ENCODE measurements at places on chromosomes 3 and 15.
A peak's percentile ranks its signal among the peaks of the same experiment; 100 is the strongest.

- DNase-seq, result no peak
These were observed 13.9 kb upstream of the C15orf61 start for GRCh38 chr15:67506775-67507747.

GRCh38 chr3:8581806-8582445 lies 62.7 kb downstream of the SSUH2 start:
- no peak for DNase-seq

DNA sequence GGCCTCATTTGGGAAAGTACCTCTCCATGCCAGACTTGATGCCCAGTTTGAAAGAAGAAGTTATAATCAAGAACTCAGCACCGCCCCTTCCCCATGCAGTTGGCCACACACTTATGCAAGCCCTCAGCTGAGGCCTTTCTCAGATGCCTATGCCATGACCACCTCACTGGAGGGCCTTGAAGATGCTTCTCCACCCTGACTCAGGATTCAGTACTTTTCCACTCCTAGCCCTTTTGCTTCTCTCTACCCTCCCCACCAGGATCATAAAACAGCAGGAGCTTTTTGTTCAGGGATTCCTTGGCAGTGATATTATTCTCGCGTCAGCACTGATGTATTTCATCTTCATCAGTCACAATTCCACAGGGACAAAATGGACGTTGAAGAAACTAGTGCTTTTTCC lies 313.5 kb downstream of the PYDC2 start:
- no peak for DNase-seq

GRCh38 chr3:74353039-74353438 lies 261.4 kb downstream of the CNTN3 start:
- DNase-seq, result no peak

GRCh38 chr15:41396111-41396510 lies 6.2 kb downstream of the NDUFAF1 start:
- DNase-seq, result no peak

GRCh38 chr15:72824112-72824511 lies 40.6 kb upstream of the ADPGK start:
- DNase-seq, result no peak

GRCh38 chr3:185648396-185648795 lies 62.3 kb downstream of the SENP2 start:
- no peak for DNase-seq

DNA sequence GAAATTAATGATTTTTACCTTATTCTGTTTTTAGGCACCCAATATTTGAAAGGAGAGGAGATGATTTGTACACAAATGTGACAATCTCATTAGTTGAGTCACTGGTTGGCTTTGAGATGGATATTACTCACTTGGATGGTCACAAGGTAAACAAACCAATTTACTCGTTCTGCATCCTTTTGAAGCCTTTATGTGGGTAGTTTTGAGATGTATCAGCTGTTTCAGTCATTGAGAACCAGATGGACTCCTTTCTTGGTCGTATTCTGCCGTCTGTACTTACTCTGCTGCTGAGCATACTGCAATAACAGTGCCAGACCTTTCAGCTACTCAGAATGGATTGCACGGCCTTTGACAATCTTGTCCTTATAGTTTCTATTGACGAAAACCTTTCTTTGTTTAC lies 13.3 kb downstream of the DNAJB11 start:
- DNase-seq, result no peak

GRCh38 chr15:27183201-27183600 lies 212.2 kb downstream of the GABRG3 start:
- DNase-seq, result no peak

- DNase-seq, result no peak
These were observed 27.8 kb downstream of the CFAP161 start for GRCh38 chr15:81161851-81162250.

- no peak for DNase-seq
These were observed 592 bp downstream of the MOBP start for GRCh38 chr3:39468108-39468436.

GRCh38 chr3:17081520-17081919 lies 196.8 kb downstream of the PLCL2 start:
- DNase-seq, result no peak

- DNase-seq, result no peak
These were observed 17.6 kb downstream of the RSRC1 start for GRCh38 chr3:158127250-158128219.

- no peak for DNase-seq
These were observed 9.7 kb downstream of the ETV5 start for GRCh38 chr3:186099178-186099577.

DNA sequence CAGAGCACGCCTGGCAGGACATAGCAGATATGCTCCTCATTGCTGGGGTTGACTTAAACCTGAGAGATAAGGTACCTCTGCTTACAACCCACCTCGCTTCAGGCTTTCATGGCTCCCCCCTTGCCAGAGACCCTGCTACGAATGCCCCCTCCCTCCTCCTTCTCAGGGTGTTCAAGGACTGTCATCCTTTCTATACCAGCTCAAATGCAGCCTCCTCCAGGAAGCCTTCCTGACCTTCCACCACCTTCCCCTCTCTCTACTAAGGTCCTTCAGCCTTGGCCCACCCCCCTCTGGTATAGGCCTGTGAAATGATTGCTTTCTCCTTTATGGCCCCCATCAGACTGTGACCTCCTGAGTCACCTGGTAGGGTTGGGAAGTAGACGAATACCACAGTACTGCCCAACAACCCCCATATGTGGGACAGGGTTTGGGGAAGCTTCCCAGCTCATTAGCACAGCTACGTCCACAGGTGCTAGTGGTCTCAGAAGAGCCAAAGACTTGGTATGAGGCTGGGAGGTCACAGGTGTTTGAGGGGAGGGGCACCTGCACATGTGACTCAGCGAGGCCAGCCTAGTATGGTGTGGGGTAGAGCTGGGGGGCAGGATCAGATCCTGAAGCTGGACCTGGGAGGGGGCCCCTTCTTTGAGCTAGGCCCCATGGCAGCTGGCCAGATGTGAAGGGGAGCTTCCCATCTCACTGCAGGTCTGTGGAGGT lies 32.0 kb downstream of the ANKDD1A start:
- DNase-seq, result no peak

DNA sequence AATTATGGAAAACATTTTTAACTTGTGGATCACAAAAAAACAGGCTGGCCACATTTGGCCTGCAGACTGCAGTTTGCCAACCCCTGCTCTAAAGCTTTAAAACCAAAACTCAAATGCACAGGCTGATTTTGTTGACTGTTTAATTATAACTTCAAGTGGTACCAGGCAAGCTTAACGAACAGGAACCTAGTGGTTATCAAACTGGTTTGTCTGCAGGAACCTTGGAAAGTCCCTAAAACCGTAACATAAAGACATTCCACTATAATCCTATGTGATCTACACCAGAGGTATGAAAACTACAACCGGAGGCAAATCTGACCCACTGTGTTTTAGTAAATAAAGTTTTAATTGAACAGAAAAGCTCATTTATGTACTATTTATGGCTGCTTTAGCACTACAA lies 52.4 kb downstream of the TBL1XR1 start:
- peak; percentile 66 for DNase-seq

DNA sequence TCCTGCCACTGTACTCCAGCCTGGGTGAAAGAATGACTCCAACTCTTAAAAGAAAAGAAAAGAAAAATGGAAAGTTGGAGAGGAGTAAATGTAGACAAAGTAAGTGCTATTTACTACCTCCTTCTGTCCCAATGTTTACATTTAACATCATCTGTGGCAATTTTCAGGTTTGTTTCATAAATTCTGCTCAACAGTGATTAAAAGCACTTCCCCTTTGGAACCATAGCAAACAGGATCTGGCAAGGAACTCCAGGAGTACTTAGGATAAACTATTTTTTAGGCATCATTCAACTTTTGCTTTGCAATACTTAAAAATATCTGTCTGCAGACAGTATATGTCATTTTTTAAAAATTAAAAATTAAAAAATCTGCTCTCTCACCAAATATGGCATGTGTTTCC lies 5.5 kb upstream of the CX3CR1 start:
- no peak for DNase-seq

GRCh38 chr15:62878070-62878469 lies 164.5 kb upstream of the TPM1 start:
- no peak for DNase-seq

- DNase-seq, result no peak
These were observed 60.0 kb upstream of the SYN2 start for GRCh38 chr3:11944052-11944673.

- no peak for DNase-seq
These were observed 428.8 kb upstream of the ONECUT1 start for GRCh38 chr15:53218666-53219580.

GRCh38 chr15:41949401-41950126 lies 22.8 kb downstream of the EHD4 start:
- DNase-seq, result no peak

DNA sequence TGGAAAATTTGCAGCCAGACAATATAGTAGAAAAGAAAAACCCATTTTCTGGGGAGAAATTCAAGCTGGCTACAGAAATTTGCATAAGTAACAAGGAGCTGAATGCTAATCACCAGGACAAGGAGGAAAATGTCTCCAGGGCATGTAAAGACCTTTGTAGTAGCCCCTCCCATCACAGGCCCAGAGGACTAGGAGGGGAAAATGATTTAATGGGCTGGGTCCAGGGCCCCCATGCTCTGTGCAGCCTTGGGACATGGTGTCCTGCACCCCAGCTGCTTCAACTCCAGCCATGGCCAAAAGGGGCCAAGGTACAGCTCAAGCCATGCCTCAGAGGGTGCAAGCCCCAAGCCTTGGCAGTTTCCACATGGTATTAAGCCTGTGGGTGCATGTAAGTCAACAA lies 197.6 kb upstream of the POU1F1 start:
- no peak for DNase-seq

- peak; percentile 11 for DNase-seq
These were observed 49.2 kb downstream of the LDHAL6B start for GRCh38 chr15:59255680-59256336.

- peak; percentile 67 for DNase-seq
These were observed 4.3 kb upstream of the LSMEM2 start for GRCh38 chr3:50274371-50275104.

- no peak for DNase-seq
These were observed 623.8 kb upstream of the ROBO1 start for GRCh38 chr3:80391573-80391972.

- no peak for DNase-seq
These were observed 11.7 kb downstream of the BCL2L10 start for GRCh38 chr15:52100807-52101442.

- DNase-seq, result no peak
These were observed 53.3 kb upstream of the AMOTL2 start for GRCh38 chr3:134427400-134428111.

DNA sequence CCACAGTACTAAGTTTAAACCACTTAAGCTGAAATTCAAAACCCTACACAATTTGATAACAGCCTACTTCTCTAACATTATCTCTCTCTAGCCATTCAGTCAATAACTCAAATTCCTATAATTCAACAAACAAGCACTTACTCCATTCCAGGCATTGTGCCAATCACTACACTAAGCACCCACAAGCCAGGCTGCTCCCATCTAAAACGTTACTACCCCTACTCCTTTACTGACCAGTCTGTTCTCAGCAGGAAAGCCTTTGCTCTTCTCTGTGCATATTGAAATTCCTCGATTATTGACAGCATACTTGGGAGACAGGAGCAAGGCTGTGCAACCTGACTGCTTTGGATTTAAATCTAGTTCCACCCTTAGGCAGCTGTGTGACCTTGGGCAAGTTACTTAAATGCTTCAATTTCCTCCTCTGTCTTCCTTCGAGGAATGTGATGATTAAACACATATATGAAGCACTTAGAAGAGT lies 177.2 kb upstream of the THBS1 start:
- DNase-seq, result no peak
